ENCODE measurements at places on chromosomes 5 and 9.

- no peak for DNase-seq
These were observed 48.6 kb downstream of the RGS3 start for GRCh38 chr9:113511856-113512761.

DNA sequence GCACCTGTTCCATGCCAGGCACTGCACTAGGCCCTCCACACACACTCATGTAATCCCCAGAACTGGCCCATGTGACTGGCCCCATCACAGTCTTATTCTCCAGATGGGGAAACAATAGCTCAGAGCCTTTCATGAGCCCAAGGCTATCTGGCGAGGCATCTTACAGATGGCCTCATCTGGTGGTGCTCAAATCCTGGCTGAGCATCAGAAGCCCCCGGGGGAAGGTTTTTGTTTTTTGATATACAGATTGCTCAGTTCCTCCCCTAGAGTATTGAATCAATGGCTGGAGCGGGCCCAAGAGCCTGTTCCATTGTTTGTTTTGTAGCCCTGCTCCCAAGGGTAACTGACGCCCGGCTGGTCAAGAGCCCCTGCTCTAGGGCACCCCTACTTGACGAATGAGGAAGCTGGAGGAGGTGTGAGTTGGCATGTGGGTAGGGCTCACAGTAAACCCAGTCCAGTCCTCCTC, 145.3 kb upstream of the RAPGEF1 start:
- no peak for DNase-seq

GRCh38 chr5:65742565-65743231, 20.7 kb downstream of the NLN start:
- DNase-seq = peak; percentile 50

DNA sequence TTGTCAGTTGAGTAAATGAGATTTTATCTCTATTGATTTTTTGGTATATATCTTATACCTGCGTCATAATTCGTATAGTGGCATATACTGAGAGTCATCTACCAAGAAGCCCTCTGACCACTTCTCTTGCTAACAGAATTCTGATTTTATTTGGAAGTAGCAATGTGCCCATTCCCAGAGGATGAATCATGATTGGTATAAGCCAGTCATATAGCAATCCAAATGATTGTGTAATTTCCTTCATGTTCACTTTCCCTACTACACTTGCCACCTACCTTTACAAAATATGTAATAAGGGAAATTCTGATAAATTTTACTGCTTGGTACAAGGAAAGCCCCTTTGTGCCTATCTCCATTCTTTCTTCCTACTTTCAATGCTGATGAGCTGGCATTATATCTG, 16.1 kb upstream of the ZNF462 start:
- no peak for DNase-seq

GRCh38 chr5:170273968-170274710, 23.4 kb downstream of the LCP2 start:
- peak; percentile 30 for DNase-seq

DNA sequence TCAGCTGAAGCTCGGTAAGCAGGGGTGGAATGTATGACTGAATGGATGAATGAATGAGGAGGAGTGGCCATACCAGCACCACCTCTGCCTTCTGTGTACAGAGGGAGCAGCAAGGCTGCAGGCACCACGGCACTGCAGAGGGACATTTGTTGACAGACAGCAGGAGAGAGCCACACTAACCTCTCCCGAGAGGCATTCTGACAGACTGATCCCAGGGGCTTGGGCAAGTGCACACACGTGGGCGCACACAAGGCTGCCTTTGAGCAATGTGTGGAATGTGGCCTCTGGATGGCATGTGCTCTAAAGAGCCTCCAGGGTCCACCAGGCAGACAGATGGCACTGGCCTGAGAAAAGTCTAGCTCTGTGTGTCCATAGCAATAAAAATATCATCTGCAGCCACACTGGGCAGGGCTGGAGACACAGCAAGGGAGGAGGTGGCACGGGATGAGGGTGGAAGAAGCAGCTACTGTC, 111.8 kb downstream of the ACTL7B start:
- no peak for DNase-seq

- DNase-seq = no peak
These were observed 252.3 kb upstream of the SLC24A2 start for GRCh38 chr9:20040991-20041696.

DNA sequence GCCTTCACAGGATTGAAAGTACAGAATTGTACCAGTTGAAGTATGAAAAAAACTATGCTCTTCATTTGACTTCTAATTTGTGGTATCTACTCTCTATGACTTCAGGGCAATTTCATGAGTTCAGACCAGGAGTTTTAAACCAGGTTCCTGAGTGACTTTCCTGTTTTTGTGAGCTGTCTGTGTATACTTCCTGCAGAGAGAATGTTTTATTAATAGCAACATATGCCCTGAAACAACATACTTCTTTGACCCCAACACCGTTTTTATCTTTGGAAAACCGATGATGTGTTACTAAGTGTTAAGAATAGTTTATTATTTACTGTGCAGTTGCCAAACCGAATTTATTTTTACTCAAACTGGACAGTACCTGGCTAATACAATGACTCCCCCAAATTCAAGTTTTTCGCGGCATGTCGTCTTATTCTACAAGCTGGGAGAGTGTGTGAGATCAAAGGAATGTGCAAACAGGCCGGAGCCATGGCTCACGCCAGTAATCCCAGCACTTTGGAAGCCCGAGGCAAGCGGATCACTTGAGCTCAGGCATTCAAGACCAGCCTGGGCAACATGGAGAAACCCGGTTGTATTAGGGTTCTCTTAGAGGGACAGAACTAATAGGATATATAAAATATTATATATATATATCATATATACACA, 58.7 kb upstream of the ERBIN start:
- DNase-seq = no peak

DNA sequence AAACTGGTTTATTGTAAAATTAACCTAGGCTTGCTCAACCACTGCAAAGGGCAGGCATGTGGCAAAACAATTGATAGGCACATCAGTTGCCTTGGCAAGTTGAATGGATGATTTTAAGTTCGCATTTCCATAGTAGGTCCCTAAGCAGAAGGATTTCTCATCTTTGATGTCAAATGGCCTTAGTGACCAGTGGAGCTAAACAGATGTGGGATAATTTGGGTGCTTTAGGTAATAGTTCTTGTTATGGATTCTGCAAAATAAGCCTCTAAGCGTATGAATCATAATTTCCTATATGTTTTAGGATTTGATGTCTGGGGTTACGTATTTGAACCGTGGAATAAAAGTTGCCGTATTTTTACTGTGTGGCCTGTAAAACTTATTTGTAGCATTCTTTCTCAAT, 182.4 kb downstream of the CD180 start:
- DNase-seq = no peak

DNA sequence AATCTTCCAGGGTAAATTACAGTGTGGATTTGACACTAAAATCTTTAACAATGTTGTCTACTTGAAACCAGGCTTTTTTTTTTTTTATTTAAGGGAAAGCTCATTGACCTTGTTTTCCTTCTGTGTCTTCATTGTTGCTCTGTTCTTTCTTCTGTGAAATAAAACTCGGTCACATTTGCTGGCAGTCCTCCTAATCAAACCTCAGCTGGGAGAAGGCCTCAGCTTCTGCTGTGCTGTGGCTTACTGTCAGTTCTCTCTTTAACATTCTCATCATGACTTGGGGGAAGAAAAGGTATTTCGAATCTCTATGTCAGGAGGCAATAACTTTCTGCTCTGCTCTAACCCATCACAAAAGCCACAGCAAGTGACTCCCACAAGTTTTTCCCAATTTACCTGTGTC, 268.9 kb downstream of the ZNF608 start:
- no peak for DNase-seq

DNA sequence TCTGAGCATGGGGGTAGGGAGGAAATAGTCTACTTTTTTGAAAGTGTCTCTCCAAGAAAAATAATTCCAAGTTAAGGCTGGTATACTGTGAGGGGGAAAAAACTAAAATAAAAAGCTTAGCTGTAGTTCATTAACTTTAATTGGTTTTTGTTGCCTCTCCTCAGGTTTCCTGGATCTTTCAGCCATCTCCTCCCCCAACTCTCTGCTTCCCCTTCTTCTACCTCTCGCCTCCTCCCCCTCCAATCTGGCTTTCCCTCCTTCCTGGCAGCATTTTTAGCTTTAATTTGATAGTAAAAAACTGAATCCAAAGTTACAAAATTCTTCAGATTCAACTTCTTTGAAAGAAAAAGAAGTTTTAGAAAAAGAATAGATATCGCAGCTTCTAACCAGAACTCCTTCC, 462.6 kb downstream of the CETN3 start:
- no peak for DNase-seq

DNA sequence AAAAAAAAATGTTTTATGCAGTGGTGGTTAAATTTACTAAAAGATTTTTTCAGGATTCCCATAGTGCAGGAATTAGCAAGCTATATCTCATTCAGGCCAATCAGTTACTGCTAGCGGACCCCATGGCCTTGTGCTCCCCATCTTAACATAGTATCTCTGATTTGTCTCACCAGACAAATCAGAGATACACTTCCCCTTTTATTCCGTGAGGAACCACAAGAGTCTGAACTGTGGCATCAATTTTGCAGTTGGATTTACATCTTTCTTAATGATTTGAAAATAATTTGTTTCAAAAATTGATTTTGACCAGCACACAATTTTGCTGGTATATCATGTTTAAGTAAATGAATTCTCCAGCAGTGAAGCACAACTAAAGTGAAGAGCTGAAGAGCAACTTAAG, 17.9 kb downstream of the ITGA1 start:
- no peak for DNase-seq

- DNase-seq = no peak
These were observed 153.4 kb upstream of the MAP1B start for GRCh38 chr5:71953866-71954265.

DNA sequence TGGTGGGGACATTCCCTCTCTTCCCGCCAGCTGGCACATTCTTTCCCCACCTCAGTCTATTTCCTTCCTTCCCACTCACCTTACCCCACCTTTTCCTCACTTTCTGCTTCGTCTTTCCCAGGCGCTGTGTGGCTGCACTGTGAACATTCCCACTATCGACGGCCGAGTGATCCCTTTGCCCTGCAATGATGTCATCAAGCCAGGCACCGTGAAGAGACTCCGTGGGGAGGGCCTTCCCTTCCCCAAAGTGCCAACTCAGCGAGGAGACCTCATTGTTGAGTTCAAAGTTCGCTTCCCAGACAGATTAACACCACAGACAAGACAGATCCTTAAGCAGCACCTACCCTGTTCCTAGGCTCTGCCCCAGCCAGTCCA, 7.3 kb downstream of the DNAJB5 start:
- DNase-seq = no peak

DNA sequence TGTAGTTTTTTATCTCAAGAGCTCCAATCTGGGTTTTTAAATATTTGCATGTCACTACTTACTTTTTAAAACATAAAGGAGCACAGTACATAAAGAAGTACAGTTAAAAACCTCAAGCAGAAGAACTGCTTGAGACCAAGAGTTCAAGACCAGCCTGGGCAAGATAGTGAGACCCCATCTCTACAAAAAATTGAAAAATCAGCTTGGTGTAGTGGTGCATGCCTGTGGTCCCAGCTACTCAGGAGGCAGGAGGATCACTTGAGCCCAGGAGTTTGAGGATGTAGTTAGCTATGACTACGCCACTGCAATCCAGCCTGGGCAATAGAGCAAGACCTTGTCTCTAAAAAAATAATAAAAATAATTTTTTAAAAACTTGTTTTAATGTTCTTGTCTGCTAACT, 972.7 kb upstream of the DMAC1 start:
- no peak for DNase-seq

GRCh38 chr5:150112201-150113046, 26.1 kb upstream of the CSF1R start:
- DNase-seq = no peak

- no peak for DNase-seq
These were observed 31.5 kb upstream of the PPP3R2 start for GRCh38 chr9:101626295-101626694.

- no peak for DNase-seq
These were observed 77.7 kb upstream of the TAS2R1 start for GRCh38 chr5:9707732-9708462.

- DNase-seq = no peak
These were observed 270.2 kb downstream of the TMEM167A start for GRCh38 chr5:82807021-82807420.

GRCh38 chr5:55991768-55992486, 2.8 kb downstream of the IL6ST start:
- DNase-seq = peak; percentile 66

DNA sequence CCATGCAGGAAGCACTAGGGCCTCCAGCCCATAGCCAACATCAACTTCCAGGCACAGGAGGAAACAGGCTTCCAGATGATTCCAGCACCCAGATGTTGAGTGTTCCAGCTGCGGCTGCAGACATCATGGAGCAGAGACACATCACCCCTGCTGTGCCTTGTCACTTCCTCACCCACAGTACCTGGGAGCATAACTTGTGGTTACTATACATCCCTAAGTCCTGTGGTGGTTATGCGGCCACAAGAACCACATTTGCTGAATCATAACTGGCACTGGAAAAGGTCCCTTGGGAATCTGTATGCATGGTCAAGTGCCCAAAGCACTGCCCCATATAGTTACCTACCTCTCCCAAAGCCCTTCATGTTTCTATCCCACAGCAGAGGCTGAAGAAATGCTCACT, 56.6 kb downstream of the WHRN start:
- no peak for DNase-seq

DNA sequence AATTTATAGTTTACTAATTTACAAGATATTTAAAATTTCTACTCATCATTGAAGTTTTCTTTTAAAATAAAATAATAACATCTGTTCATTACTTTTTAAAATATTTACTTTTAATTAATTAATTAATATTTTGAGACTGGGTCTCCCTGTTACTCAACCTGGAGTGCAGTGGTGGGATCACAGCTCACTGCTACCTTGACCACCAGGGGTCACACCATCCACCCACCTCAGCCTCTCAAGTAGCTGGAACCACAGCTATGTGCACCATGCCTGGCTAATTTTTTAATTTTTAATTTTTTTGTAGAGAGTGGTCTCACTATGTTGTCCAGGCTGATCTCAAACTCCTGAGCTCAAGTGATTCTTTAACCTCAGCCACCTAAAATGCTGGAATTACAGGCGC, 1013.6 kb downstream of the CDH9 start:
- no peak for DNase-seq

GRCh38 chr5:59487772-59488729, 405.5 kb downstream of the PDE4D start:
- DNase-seq = no peak

GRCh38 chr5:174690271-174690670, 34.1 kb upstream of the MSX2 start:
- no peak for DNase-seq

GRCh38 chr5:115589043-115589442, 13.2 kb downstream of the TICAM2 start:
- no peak for DNase-seq

DNA sequence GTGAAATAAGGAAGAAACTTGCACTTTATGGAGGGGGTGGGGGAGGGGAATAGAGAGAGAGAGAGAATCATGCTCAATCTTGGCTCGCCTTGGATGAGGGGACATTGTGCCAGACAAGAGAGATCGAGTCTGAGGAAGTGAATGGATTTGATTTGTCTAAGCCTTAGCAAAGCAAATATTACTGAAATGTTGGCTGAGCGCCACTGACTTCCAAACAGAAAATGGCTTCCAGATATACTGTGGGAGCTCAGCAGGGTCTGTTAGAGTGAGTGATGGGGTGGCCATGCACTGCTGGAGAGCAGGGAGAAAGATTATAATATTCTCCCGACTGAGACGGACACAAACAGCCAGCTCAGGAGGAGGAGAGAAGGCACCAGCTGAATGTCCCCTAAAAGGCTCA, 34.5 kb downstream of the BRINP1 start:
- DNase-seq = no peak

Measured in MM.1S (cell line).